Activated CD4-positive, alpha-beta T cell treated with anti-CD3 and anti-CD28 coated beads, Interleukin-2, amount 10 ng/mL, durations not matched to agents 7 days and 5 days (primary cell): ENCODE measurements at places on chromosomes 7 and 10. TPM values are rescaled to one million over a fixed set of nuclear protein-coding genes. Genes with fewer than 3 reads are reported as not detected.

DNA sequence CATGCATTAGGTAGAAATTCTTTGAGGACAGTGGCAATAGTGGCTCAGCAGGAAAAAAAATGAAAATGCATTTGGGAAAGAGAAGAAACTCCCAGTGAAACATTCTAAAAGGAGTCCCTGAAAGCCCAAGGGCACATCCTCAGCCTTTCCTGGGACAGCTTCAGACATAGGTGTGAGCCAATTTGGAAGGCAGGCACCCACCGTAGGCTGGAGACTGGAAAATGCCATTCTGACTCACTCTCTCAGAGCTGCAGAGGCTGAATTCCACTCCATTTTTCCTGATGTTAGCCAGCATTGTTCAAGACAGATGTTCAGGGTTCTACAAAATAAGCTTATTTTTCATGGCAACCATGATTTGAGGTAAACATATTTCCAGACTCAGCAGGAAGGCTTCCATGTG, 379.0 kb upstream of the FZD8 start:
- H3K27ac ChIP-seq = no peak overlapping the region
- no peak for DNase-seq
- no peaks in the 10 kb centered on the region for H3K27me3 ChIP-seq
- no peaks in the 10 kb centered on the region for H3K4me1 ChIP-seq
- H3K4me3 ChIP-seq = no peak overlapping the region

The GARS1 gene
- total RNA-seq = 165 TPM

The OR9A2 gene
- not detected for total RNA-seq

The FKBP6 gene
- total RNA-seq = not detected

DNA sequence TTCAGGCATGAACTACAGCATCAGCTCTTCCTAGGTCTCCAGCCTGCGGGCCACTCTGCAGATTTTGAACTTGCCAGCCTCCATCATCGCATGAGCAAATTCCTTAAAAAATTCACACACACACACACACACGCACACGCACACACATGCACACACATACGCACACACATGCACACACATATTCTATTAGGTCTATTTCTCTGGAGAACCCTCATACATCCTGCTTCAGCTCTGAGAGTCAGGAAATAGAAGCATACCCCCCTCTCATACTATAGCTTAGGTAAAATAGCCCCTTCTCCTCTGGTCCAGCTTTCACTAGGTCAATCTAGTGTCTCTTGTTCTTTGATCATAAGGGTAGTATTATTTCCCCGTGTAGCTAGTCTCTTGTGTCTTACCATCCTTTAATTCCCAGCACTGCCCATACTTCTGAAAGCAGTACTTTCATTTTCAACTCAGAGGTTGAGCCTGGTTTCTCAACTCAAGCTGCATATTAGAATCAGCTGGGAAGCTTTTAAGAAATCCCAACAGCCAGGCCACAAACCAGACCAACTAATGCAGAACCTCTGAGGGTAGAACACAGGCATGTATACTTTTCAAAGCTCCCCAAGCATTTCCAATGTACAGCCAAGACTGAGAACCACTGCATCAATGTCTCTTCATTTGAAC, 30.9 kb upstream of the ITGB8 start:
- no peak for DNase-seq
- no peak overlapping the region for H3K4me3 ChIP-seq
- no peaks in the 10 kb centered on the region for H3K27me3 ChIP-seq
- peaks cover 7% of the 10 kb centered on the region for H3K4me1 ChIP-seq

DNA sequence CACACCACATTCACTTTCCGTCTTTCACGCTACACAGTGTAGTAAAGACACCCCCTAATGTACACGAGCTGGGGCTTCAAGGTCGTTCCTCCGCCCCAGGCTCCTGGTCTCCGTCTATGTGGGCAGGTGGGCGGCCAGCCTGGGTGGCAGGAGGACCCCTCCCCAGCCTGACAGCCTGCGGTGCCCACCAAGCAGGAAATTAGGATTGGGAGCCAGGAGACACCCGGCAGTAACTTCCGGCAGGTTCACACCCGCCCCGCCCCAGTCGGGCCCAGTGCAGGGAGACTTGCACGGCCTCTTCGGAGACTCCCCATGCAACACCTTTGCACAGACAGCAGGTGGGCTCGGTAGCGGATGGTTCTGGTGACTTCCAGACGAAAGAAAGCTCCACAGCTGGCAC, 27.7 kb upstream of the ADGRA1 start:
- no peak for DNase-seq
- no peaks in the 10 kb centered on the region for H3K27me3 ChIP-seq

DNA sequence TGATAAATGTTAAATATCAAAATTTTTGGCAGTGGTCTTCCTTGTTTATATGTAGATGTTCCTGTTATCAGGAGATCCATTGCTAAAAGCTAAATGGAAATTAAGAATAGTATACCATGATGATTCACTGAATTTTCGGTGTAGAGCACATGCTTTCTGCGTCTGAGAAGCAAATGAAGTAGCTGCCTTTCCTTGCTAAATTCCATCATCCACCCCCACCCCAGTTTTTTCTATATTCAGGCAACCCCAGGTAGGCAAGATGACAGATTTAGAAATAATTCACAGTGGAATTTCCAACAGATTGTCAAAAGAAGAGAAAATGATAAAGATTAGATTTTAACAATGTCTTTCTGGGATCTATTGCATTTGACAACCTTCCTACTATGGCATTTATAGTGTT, 231.9 kb downstream of the PLXDC2 start:
- H3K27ac ChIP-seq = no peak overlapping the region
- no peaks in the 10 kb centered on the region for H3K27me3 ChIP-seq
- no peak overlapping the region for H3K4me3 ChIP-seq
- DNase-seq = no peak

The CADPS2 gene
- not detected for total RNA-seq

DNA sequence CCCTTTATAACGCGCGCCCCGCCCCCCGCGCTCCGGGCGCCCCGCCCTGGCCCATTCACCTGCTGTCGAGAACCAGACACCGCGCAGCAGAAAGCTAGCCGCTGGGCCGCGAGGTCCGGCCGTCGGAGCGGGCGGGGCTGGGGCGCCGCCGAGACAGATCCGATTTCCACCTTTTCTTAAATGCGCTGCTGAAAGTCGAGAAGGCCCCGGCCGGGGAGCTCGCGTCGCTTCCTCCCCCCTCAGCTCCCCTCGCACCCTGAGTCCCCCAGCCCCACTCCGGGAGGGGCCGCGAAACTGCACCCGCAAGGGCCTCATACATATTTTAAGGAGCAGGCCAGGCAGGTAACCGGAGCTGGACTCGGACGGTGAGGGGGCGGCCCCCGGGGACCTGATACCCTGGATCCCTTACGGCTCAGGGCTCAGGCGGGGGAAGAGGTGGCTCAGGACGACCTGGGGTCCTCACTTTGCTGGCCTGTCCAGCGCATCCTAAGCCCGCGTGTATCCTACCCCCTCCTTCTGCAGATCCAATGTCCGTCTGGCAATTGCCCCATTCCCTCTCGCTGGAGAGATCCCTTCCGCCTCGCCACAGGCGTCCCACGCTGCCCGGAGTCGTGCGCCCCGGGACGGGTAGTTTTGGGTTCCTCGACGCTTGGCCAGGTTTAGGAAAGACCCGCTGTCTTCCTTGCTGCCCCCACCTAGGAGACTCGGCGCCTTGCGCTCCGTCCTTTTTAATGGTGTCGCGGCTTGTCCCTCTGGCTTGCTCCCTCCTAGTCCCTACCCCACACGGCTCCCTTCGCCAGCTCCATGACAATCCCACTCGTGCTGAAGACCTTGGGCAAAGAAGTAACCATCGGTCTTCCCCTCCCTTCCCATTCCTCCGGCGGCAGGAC, 170.6 kb downstream of the UBE2H start:
- H3K27ac ChIP-seq = no peak overlapping the region
- H3K4me3 ChIP-seq = peak overlapping the region; percentile 19
- H3K27me3 ChIP-seq = peaks cover 76% of the 10 kb centered on the region
- DNase-seq = no peak
- peaks cover 3% of the 10 kb centered on the region for H3K36me3 ChIP-seq

DNA sequence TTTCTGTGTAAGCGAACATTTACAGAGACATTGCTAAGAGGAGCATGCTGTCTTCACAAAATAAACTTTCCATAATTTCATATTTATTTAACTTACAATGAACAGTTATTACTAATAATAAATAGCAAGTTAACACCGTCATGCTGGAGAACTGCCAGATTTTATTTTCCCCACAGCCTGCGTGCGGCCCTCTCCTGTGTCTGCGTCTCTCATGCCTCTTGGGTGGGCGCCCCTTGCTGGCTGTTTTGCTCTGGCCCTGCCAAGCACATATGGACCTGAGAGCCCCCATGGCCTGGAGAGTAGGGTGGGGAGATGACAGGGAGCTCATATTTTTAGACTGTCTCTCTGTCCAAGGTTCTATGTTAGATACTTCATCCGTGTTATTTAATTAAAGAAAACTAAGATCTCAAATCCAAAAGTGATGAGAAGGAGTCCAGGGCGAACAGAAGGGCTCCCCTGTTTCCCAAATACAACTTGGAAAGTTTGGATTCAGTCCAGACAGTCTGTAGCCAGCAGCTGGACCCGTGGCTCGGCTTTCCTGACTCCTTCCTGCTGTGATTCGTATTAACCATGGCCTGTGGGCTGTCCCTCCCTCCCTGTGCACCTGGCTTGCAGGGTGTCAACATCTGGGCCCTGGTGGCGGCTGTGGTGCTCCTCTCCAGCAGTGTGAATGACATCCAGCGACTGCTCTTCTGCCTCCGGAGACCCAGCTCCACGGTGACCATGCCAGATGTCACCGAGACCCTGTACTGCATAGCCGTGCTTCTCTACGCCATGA, 20.5 kb downstream of the FBH1 start:
- no peak overlapping the region for H3K4me3 ChIP-seq

The PAPOLB gene
- total RNA-seq = not detected

- H3K36me3 ChIP-seq = no peaks in the 10 kb centered on the region
- H3K4me3 ChIP-seq = no peak overlapping the region
- H3K27me3 ChIP-seq = no peaks in the 10 kb centered on the region
- no peak for DNase-seq
- H3K4me1 ChIP-seq = no peaks in the 10 kb centered on the region
Measured at GRCh38 chr10:18325889-18326531, 185.8 kb downstream of the CACNB2 start.

DNA sequence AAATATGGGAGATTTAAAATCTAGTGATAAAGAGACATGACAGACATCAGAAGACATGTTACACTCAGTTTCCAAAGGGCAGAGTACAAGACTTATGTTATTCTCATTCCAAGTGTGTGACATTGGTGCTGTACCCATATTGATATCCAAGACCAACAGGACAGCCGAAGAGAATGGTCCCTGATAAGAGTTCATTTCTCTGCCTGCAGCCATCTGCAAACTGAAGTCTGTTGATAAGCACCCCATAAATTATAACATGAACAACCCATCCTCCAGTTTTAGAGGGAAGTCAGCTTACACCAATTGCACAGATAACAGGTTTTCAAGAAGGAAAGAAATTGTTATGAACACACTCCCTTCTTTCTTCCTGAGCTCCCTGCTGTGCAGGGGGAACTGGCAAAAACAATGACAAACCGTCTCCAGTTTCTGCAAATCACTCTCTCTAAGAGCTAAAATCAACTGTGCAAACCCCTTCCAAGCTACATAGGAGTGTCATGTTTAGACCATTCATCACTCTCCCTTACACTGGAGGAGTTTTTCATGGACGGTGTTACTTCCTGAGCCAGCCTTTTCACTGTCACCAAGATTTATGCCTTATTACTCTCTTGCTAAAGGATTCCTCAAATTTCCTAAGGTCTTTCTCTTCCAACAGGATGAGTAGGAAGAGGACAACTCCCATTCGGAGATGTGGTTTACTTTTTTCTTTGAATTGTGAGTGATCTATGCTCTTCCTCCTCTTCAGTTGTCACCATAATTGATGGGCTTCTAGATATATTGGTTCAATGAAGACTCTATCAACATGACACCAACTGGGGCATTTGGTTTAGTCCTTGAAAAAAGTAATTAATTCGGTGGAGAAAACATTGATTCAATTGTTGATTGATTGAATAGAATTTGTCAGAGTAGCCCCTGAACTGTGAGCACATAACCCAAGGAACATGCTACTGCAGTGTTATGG, 80.3 kb upstream of the FAM171A1 start:
- no peaks in the 10 kb centered on the region for H3K4me1 ChIP-seq
- peaks cover 31% of the 10 kb centered on the region for H3K27me3 ChIP-seq
- no peak overlapping the region for H3K27ac ChIP-seq
- no peak for DNase-seq

- H3K4me1 ChIP-seq = no peaks in the 10 kb centered on the region
- H3K27me3 ChIP-seq = no peaks in the 10 kb centered on the region
- no peak overlapping the region for H3K4me3 ChIP-seq
- H3K27ac ChIP-seq = no peak overlapping the region
- no peak for DNase-seq
- no peaks in the 10 kb centered on the region for H3K36me3 ChIP-seq
Measured at GRCh38 chr10:58644311-58644710, 131.6 kb downstream of the BICC1 start.

DNA sequence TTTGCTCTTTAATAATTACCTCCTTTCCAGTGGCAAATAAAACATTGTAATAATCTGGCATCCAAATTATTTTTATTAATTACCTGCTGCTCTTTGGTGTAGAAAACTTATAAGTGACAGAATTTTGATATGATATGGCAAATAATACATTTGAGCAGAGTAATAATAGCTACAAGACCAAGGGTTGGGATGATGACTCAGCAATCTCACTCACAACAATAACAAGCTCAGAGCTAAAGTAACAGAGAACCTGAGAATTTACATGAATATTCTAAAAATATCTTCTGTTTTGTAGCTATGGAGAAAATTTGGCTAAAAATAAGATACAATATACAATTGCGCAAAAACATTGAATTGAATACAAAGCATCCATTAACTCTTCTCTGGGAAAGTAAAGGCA, 480.8 kb upstream of the COBL start:
- DNase-seq = no peak
- H3K27ac ChIP-seq = no peak overlapping the region
- H3K4me1 ChIP-seq = no peaks in the 10 kb centered on the region
- H3K27me3 ChIP-seq = no peaks in the 10 kb centered on the region

The GFRA1 gene
- not detected for total RNA-seq

GRCh38 chr10:113518816-113519591, 33.8 kb upstream of the HABP2 start:
- peaks cover 5% of the 10 kb centered on the region for H3K27me3 ChIP-seq
- DNase-seq = no peak
- H3K27ac ChIP-seq = no peak overlapping the region
- no peaks in the 10 kb centered on the region for H3K4me1 ChIP-seq

The PGAM1 gene
- total RNA-seq = 406 TPM

GRCh38 chr10:126342680-126343079, 45.6 kb downstream of the ADAM12 start:
- DNase-seq = no peak
- no peaks in the 10 kb centered on the region for H3K4me1 ChIP-seq
- no peak overlapping the region for H3K4me3 ChIP-seq
- no peaks in the 10 kb centered on the region for H3K36me3 ChIP-seq

The TAS2R5 gene
- 1.3 TPM for total RNA-seq
